ENCODE measurements at places on chromosomes 5 and 9.

- DNase-seq = no peak
These were observed 1.7 kb downstream of the PALM2AKAP2 start for GRCh38 chr9:109781541-109782197.

GRCh38 chr9:34576597-34577399, 12.7 kb downstream of the CNTFR start:
- DNase-seq = no peak

DNA sequence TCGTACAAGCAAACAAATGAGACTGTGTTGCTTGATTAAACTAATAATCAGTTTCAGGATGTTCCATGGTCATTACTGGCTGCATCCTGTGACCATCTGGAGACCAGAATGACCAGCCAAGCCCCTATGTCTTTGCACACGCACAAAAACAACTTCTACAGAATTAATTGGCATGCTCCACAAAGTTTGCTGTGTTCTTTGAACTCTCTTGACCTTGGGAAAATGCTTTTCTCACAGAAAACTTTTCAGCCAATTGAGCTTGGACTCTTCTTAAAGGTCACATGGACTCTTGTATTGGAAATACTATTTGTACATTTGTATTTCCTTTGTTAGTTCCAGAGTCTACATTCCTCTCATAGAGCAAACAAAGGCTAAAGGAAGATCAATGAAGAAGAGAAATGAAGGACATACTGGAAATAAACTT, 147.8 kb downstream of the ARRDC3 start:
- DNase-seq = no peak

- no peak for DNase-seq
These were observed 22.8 kb downstream of the SMIM3 start for GRCh38 chr5:150801117-150801927.

DNA sequence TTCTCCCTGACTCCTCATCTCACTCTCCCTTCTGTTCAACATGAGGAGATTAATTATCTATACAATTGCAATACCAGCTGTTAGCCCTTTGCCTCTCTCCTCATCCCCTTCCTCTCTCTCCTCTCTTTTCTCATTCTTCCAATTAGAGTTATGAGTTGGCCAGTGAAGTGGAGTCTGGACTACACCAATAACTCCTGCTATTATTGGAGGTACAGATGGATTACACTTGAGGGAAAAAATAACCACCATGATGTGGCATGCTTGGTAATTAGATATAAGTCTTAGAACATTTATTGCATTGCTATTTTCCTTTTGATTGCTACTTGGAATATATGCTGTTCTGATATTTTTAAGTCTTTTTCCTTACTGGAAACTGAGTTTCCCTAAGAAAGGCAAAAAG, 159.2 kb downstream of the FRMD3 start:
- DNase-seq = no peak

GRCh38 chr5:116646611-116647289, 72.1 kb upstream of the SEMA6A start:
- DNase-seq = no peak

DNA sequence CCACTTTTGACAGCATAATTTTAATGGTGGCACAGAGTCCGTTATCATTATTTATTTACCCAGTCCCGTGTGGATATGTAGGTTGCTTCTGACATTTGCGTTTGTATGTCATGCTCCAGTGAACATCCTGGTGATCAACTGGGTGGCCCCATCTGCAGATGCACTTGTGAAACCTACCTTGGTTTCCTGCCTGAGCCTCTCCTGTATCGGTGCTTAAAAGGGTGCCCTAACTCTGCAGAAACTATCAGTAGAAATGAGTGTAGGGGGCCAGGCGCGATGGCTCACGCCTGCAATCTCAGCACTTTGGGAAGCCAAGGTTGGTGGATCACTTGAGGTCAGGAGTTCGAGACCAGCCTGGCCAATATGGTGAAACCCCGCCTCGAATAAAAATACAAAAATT, 92.1 kb upstream of the IER5L start:
- no peak for DNase-seq

- no peak for DNase-seq
These were observed 3.4 kb upstream of the ZDHHC11 start for GRCh38 chr5:854217-854616.

GRCh38 chr9:68740561-68740960, 35.5 kb downstream of the PIP5K1B start:
- DNase-seq = no peak

DNA sequence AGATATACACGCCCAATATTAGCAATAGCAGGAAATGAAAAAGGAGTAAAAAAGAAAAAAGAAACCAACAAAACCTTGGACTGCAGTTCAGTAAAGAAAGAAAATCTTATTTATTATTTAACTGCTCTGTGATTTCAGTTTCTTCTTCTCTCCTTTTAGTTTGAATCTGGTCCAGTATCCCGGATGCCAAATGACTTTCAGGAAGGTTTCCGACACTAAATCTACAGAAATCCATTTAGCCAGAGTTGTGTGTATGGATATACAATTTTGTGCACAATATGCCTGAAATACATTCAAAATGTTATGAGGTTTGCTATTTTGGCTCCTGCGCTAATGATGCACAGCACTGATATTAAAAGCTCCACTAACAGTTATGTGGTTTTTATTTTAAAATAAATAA, 64.5 kb downstream of the FBXL7 start:
- no peak for DNase-seq

- DNase-seq = no peak
These were observed 23.5 kb downstream of the KLF9 start for GRCh38 chr9:70390933-70391341.

GRCh38 chr5:65812648-65813047, 90.6 kb downstream of the NLN start:
- no peak for DNase-seq

DNA sequence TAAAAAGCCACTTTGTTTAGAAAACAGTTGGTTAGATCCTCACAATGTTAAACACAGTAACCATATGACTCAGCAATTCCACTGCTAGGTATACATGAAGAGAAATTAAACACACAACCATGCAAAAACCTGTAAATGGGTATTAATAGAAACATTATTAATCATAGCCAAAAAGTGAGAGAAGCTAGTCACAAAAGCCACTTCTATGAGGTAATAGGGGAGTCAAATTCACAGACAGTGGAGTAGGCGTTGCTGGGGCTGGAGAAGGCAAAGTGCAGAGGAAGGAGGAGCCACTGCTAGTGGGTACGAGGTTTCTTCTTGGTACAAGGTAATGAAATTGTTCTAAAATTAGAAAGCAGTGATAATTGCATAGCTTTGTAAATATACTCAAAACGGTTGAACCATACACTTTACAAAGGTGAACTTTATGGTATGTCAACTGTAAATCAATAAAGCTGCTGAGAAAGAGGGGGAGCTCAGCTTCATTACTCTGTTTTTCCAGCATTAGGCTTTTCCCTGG, 364.4 kb downstream of the GADD45G start:
- DNase-seq = no peak

DNA sequence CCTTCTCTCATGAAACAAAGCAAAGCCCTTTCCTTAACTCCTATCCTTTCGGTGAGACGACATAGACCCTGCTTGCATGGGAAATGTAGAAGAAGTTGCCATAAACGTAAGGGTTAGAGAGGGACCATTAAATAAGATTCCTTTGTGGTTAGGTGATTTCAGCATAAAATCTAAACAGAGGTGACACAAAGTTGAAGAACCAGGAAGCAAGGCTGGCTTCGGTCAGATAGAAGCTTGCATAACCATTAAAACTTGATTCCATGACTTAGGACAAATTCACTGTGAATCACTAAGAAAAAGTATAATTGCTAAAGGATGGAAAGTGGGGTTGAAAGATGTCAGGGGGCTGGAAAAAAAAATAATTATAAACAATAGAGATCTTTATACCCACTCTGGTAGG, 30.9 kb upstream of the ABLIM3 start:
- no peak for DNase-seq

- no peak for DNase-seq
These were observed 16.2 kb upstream of the NDUFB6 start for GRCh38 chr9:32589083-32589723.

DNA sequence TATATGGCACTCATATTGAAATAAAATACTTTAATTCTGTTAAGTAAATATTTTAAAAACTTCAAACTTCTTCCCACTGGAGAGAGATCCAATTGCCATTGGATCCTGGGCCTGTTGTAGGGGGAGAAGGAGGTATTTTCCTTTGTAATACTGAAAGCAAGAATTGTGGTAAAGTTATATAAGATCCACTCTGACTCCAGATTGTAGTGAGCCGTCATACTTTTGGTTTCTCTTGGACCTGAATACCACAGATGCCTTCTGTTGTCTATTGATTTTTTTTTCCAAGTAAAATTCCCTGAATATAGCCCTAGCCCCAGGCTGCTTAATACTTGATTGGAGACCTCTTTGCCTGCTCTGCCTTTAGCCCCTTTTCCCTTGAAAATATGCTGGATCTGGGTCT, 86.9 kb downstream of the ATG10 start:
- no peak for DNase-seq

DNA sequence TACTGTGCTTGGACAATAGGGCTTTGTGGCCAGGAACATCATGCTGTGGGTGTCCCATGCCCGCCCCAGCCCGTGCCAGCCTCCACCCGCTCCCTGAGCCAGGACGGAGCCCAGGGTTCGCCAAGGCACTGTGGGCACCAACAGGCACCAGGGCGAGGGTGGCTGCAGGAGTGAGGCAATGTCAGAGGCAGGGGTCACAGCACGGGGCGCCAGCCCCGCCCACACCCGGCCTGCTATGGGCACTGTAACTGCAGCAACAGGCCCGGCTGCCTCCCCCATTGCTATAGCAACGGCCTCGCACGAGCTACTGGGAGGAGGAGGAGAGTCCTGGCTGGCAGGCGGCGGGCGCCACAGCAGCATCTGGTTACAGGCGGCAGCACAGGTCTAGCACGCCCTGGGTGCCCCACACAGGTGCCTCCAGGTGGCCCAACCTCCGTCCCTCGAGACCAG, 2.5 kb downstream of the ABCA2 start:
- peak; percentile 100 for DNase-seq

DNA sequence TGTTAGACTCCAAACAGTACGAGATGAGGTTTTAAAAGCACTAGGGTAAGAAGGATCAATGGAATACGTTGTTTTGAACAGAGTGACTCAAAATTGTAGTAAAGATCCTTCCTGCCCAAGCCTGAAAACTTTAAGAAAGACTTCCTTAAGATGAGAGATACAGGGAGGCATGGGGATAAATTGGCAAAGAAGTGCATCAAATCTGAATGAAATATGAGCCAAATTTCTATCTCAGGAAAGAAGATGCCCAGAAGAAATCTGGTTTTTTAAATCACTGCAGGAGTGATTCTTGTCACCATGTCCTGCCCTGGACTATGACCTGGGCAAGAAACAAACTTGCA, 14.9 kb downstream of the FCN2 start:
- no peak for DNase-seq

DNA sequence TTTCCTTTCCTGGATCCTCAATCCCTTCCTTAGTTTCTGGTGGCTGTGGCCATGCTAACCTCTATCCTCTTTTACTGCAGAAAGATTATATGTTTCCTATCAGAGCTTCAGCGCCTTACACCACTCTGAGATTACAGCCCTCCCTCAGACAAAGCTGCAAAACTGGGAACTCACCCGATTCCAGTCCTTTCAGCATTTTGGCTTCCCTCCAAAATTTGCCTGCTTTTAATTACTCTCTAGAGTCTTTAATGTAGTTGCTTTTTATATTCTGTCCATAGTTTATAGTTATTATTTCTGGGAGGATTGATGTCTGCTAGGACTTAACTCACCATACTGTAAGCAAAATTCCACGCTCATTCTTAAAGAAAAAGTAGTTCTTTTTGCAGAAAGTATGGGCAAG, 110.2 kb downstream of the NSG2 start:
- DNase-seq = no peak

GRCh38 chr5:67880511-67880805, 335.1 kb upstream of the PIK3R1 start:
- no peak for DNase-seq

DNA sequence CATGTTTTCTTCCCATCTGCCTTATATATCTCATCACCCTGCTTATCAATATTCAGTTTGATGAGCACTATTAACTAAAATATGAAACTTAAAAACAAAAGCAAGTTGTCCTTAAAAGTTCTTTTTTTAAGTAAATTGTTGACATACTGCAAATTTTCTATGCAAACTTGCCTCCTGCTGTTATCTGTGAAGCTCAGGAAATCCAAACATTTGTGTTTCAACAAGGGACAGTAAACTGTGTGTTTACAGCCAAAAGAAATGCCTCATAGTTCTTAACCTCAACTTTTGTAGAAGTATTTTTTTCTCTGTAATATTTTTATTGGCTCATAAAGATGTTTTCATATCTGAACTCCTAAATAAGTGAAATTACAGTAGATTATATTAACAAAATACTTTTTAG, 7.7 kb upstream of the TTC23L start:
- DNase-seq = no peak

DNA sequence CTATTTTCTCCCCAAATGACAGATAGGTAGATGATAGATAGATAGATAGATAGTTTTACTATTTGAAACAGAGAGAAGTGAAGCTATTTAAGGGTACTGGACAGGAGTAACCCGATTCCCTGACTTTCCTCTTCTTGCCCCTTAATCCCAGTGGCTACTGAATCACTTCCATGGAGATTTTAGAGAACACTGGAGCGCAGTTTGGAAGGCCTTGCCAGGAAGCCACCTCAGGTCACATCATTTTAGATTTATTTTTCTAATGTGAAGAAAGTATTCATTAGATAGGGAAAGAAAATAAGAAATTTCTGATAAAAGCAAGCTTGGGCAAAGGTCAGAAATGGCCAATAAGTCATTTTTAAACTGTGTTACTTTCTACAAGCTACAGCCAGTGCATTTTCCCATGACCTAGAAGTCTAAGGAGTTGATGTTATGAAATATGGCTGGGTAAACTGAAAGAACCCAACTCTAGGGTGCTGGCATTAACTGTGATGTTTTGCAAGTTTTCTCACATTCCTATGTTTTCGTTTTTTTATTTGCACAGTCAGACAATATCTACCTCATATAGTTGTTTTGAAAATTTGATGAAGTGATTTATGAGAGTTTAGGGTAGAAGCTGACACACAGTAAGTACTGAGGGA, 544.7 kb upstream of the PTGER4 start:
- no peak for DNase-seq

- DNase-seq = no peak
These were observed 969 bp downstream of the CLK4 start for GRCh38 chr5:178625679-178626483.

DNA sequence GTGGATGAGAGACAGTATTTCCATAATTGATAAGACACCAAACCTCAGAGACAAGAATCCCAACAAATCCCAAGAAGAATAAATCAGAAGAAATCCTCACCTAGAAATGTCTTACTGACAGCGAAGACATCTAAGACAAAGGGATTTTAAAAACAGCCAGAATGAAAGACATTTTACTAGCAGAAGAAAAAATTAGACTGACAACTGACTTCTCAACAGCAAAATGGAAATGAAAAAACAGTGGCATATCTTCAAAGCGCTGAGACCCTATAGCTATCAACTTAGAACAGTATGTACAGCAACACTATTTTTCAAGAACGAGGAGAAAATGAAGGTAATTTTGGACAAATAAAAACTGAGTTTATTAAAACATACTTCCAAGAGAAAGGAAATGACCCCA, 16.3 kb downstream of the TTLL11 start:
- no peak for DNase-seq

DNA sequence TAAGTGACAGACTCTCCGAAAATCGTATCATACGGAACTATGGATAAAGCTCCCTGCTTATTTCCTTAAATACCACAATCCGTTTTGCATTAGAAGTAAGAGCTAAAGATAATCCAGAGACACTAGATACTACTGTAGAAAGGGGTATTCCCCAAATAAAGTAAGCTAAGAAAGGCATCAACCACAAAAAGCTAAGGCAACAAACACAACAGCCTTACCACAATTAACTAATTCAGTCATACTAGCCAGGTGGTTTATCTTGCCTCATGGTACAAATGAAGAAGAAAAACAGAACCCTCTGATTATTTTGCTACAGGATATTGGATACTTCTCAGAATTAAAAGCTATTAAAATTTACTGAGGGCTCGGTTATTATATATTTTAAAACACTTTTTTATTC, 14.1 kb downstream of the ERP44 start:
- DNase-seq = no peak

Measured in caudate nucleus (tissue), 63 donors.